Caki2 (cell line): ENCODE measurements at places on chromosomes 4 and X. TPM values are rescaled to one million over a fixed set of nuclear protein-coding genes. Genes with fewer than 3 reads are reported as not detected.

- DNase-seq: no peak
Measured at GRCh38 chrX:107632346-107632745, 4.0 kb downstream of the PRPS1 start.

STOX2 gene
- 6.2 and 12.2 TPM in 2 replicates for total RNA-seq

GRCh38 chr4:88187766-88188165 lies 29.3 kb upstream of the ABCG2 start:
- no peak for DNase-seq

GRCh38 chrX:33465137-33465536 lies 253.8 kb upstream of the DMD start:
- DNase-seq: no peak

PGAM4 gene
- not detected in 2 replicates for total RNA-seq

KDM5C gene
- 64.8 and 144 TPM in 2 replicates for total RNA-seq

GRCh38 chr4:16817286-16817685 lies 81.2 kb downstream of the LDB2 start:
- DNase-seq: no peak

DNA sequence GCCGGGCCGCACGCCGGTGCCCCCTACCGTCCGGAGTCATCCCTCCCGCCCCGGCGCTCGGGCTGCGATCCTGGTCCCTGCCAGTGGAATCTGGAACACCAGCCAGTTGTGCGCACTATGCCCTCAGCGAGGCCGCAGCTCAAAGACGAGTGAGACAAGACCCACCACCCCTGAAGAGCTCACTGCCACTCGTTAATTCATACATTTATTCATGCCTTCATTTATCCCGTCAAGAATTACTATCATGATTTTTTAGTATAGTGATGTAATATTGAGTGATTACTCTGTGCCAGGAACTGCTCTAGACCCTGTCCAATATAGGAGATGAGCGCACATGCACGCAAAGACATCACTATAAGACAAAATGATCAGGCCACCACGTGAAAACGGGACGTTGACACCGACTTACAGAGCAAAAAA lies 247 bp upstream of the PPA2 start:
- no peak for DNase-seq

RP2 gene
- total RNA-seq: 11.0 and 13.2 TPM in 2 replicates

- peak; percentile 26 for DNase-seq
Measured at GRCh38 chr4:180134091-180134866, 2108.9 kb upstream of the TENM3 start.

ADH5 gene
- 206 and 212 TPM in 2 replicates for total RNA-seq

ATP1B4 gene
- not detected in 2 replicates for total RNA-seq
